ENCODE measurements at places on chromosomes 16 and 17. TPM values are rescaled to one million over a fixed set of nuclear protein-coding genes. Genes with fewer than 3 reads are reported as not detected.

HS3ST4 gene
- total RNA-seq: not detected

NTN1 gene
- total RNA-seq: 0.64 TPM

TMED6 gene
- 0.08 TPM for total RNA-seq

FAM117A gene
- 2.1 TPM for total RNA-seq

PEMT gene
- 62.2 TPM for total RNA-seq

NEUROD2 gene
- total RNA-seq: not detected

CHTF18 gene
- 27.2 TPM for total RNA-seq

CDRT15 gene
- total RNA-seq: not detected
